GM04504 (cell line): ENCODE measurements at places on chromosomes 11 and 22.

GRCh38 chr11:67409261-67409666, 5.4 kb downstream of the TBC1D10C start:
- DNase-seq, result no peak

- peak; percentile 4 for DNase-seq
Observed at GRCh38 chr11:26134481-26135355, 197.2 kb upstream of the ANO3 start.

GRCh38 chr22:36879775-36880174, 19.0 kb downstream of the NCF4 start:
- peak; percentile 5 for DNase-seq

GRCh38 chr11:74276581-74276980, 34.9 kb downstream of the P4HA3 start:
- DNase-seq, result peak; percentile 36

DNA sequence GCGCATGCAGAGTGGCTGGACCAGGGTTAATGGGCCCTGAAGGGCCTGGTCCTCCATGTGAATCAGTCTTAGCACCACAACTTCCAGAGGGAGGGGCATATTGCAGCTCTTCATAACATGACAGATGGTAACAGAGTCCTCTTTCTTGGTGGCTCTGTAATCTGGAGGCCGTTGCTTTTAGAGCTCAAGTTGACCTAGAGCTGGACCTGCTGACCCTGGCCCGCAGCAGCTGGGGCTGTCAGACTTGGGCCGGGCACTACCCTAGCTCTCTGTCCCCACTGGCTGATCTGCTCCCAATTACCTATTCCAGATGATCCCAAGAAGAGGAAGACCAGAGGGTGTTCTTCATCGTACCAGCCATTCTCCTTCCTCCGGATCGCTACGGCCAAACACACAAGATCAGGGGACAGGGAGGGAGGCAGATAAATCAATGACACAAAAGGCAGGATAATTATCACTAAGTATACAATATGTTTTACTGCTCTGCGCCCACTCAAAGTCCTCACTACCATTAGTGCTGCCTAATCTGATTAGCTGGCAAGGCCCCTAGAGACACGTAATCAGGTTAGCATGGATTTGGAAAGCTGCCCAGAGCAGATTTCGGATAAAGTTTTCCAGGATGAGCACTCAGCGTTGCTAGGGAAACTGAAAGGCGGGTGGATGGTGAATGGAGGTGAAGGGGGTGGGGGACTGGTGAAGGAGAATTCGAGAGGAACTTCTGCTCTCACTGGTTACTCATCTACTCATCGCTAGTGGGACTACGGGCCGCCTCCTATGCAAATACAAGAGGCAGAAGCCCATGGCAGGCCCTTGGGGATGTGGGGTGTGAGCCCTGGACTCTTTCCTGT, 64.5 kb upstream of the PHOX2A start:
- DNase-seq, result peak; percentile 86

DNA sequence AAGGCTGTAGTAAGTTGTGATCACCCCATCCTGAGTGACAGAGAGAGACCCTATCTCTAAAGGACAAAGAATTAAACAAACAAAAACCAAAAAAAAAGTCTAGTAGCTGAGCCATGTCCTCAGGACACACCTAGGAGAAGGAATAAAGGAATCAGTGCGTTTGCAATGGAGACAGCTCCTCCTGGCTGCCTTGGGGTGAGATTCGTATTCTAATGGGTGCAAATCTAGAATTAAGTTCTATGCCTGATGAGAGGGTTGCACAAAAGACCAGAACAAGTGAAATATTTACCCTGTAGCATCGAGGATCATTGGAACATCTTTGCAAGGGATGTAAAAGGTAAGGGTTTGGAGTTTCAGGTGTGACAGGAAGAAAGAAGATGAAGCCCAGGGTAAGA, 70.3 kb upstream of the BMAL1 start:
- no peak for DNase-seq

DNA sequence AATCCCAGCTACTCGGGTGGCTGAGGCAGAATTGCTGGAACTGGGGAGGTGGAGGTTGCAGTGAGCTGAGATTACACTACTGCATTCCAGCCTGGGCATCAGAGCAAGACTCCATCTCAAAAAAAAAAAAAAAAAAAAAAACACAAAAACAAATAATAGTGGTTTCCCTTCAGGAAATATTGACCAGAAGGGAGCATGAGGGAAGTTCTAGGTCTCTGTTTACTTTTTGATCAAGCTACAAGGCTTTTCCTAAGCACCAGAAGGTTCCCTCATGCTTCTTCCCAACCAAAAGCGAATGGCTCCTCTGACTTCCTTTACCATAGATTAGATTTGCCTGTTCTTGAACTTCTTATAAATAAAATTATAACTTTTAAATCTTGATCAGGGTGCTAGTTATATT, 18.3 kb downstream of the MYO18B start:
- DNase-seq, result no peak

DNA sequence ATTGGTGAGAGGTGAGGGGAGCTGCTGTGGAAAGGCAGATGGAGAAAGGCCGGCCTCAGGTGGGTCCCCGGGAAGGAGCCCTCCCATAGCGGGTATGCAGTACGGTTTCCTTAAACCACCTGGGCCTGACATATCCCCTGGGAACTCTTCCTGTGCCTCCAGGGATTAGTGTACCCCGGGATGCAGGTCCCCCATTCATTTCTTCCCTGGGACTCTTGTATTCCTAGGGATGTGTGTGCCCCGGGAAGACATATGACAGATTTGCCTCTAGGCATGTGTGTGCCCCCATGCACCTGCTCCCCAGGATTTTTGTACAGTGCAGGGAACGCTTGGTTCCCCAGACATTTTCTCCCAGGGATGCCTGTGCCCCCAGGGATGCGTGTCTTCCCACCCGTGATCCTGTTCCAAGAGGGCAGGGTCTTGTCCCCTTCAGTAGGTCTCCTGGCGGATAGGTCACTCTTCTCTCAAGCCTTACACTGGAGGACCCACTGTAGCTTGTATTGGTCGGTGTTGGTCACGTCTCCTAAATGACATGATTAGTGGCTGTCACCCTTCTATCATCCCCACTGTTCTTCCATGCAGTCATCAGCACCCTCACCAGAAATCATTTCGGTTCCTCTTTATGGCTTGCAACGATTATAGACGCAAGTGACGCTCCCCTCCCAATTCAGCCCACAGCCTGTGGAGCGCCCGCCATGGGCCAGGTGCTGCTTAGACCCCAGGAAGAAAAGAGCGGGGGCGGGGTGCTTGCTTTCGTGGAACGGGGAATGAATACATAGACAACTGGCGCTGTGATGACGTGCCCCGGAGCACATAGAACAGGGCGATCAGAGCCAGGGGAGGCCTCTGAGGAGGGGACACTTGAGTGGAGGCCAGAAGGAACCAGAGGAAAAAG, 1.3 kb downstream of the PARVB start:
- no peak for DNase-seq

DNA sequence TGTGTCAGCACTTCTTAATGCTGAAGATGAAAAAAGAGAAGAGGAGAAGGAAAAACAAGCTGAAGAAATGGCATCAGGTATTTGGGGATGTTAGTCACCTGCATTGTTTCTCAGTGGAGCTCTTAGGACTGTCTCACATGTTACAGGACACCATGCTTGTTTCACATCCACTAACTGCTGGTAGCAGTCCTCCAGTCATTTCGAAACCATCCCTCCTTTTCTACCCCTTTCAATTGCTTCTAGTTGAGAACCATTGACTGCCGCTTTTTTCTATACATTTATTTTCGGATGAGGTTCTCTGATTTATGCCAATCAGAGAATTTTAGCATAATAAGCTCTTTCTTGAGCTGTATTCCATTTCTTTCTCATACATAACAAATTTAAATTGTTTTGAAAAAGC, 21.5 kb downstream of the BIRC2 start:
- DNase-seq, result no peak

GRCh38 chr22:33851240-33851639, 69.0 kb downstream of the LARGE1 start:
- DNase-seq, result peak; percentile 12

GRCh38 chr11:35246745-35247144, 107.8 kb downstream of the CD44 start:
- peak; percentile 53 for DNase-seq

GRCh38 chr11:84543367-84544159, 1083.6 kb downstream of the DLG2 start:
- DNase-seq, result no peak

GRCh38 chr11:14124886-14125285, 162.4 kb downstream of the SPON1 start:
- DNase-seq, result no peak

- DNase-seq, result no peak
Observed at GRCh38 chr11:57421805-57422204, 5.1 kb downstream of the SLC43A3 start.

- peak; percentile 85 for DNase-seq
Observed at GRCh38 chr22:32411829-32412592, at the start of gene RTCB. RTCB (minus strand) TSS chr22:32412247; CDS start chr22:32412156, 91 bp downstream.

DNA sequence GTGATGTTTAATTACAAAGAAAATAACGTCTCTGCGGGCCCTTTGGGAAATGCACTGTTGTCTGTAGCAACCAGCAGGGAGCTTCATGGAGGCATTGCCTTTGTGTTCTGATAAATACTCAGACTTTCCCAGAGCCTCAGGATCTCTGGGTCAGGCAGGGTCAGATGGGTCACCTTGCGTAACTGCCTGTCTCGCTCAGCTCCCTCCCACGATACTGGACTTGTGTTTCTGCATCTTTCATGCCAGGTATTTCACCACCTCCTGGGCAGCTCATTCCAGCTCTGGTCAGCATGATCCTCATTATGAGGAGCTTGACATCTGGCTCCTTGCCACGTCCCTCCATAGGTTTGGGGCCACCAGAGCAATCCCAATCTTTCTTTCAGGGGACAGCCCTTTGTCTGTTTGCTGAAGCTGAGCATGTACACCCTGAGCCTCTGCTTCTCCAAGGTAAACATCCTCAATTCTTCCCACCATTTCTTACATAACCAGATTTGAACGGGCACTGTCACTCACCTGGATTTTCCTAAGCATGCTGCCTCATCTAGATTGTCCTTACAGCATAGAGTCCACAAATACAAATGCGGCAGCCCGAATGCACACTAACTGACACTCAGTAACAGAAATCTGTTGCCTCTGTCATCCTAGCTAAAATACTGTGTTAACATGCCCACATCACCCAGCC, 162.3 kb downstream of the LARGE1 start:
- no peak for DNase-seq

DNA sequence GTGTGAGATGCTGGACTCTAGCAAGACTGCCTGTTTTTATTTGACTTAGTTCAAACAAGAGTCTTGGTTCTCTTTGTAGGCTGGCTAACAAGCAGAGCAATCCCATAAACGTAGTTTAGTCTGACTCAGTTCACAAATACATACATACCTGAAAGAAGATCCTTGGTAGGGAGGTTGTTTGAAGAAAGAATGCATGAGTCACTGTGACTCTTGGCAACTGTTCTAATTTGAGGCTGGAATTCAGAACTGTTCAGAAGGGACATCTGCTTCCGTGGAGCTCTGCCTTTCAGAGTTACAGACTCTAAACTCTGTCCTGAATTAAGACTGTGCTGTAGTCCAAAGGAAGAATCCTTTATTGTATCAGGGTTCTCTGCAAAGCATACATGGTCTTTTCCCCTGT, 32.2 kb downstream of the C2CD3 start:
- DNase-seq, result peak; percentile 88

DNA sequence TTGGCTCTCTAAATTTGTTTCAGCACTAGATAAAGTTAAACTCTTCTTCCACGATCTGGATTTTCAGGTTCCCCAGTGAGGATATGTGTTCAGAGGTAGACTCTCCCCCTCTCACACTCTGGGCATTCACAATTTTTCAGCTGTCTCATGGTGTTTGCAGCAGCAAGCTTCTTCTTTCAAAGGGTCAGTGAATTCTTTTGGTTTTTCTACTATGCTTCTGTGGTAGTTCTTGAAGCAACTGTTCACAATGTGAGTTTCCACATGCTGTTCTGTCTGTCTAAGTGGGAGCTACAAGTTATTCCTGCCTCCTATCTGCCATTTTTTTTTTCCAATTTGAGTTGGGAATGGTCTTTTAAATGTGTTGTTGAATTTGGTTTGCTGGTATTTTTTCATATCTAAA, 25.4 kb downstream of the CNTF start:
- DNase-seq, result no peak

DNA sequence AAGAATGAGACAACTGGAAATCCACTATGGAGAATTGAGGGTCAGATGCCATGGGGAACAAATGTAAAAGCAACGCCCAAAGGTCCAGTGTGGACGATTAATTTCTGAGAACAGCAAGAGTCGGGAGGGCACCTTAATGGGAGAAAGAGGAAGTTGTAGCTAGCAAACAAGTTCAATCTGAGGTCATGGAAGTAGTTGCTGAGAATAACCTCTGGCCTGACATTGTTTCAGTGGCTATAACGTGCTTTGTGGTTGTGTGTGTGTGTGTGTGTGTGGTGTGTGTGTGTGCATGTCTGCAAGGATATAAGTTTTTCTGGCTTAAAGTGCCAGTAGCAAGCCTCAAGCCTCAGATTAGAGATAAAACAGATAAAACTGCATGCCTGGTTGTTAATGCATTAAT, 1630.1 kb upstream of the TENM4 start:
- no peak for DNase-seq

DNA sequence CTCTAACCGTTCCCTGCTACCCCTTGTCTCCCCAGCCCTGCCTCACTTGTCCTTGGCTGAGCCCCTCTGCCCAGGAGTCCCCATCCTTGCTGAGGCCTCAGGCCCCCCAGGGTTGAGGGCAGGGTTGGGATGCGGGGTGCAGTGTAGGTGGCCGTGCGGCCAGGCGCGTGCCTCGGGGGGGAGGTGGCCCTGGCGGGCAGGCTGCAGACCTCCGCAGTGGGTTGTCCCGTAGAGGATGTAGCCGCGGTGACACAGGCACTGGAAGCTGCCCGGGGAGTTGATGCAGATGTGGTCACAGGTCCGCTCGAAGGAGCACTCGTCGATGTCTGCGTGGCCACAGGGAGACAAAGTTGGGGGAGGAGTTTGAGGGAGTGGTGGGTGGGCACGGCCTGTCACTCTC, 41.9 kb upstream of the TTLL12 start:
- DNase-seq, result no peak

- DNase-seq, result no peak
Observed at GRCh38 chr11:132878111-132878510, 654.2 kb downstream of the OPCML start.

GRCh38 chr11:1227551-1228100, 4.8 kb downstream of the MUC5B start:
- no peak for DNase-seq

DNA sequence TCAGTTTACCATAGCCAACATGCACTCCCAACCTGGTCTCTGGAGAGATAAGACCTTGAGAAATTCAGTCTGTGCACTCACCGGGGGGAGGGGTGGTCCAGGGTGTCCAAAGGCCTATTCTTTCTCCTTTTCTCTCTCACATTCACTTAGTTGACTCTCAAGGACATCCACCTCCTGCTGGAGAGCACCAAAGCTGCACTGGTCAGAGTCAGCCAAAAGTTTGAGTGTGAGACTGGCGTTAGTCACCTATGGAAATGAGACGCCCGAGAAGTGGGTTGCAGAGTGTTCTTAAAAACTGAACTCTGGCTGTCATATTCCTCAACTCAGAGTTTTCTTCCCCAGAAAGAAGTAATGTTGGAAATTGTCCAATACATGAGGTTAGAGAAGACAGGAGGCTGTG, 5.0 kb upstream of the UBQLNL start:
- DNase-seq, result no peak

- no peak for DNase-seq
Observed at GRCh38 chr22:24728790-24729637, 45.5 kb downstream of the PIWIL3 start.

GRCh38 chr22:48173061-48173772, 1410.8 kb downstream of the TBC1D22A start:
- DNase-seq, result no peak
